ENCODE measurements at places on chromosomes 2 and 18.

DNA sequence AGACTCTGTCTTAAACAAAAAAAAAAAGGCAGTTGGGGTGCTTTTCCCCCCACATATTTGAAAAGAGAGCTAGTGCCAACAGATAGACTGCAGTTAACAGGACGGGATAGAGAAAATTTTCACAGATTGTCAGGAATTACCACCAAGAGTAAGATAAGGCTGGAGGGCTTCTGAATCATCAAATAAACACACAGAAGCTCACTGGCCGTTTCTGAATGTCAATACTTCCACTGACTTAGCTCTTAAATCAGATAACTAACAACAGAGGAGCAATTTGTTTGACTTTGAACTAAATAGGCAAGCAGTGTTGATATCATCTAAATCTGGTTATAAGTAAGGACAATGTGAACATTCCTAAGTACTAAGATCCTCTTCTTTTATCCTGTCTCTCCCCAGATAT is 34.7 kb downstream of the PIEZO2 start:
- DNase-seq, result no peak

GRCh38 chr2:95060446-95061118 is 35.1 kb downstream of the MAL start:
- no peak for DNase-seq

DNA sequence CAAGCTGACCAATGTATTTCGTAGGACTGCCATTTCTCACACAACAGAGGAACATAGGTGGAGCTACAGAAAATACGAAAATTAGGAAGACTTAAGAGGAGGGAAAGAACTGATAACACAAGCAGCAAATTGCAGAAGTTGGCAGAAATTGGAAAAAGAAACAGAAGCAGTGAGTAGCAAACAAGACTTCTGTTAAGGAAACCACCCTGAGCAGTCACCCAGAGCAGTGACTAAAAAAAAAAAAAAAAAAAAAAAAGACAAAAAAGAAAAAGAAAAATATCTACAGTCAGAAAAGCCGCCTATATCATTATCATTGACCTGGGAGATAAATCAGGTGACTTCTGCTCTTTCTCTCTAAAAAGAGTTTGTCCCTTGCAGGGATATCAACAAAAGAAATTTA is 21.4 kb downstream of the STK17B start:
- DNase-seq, result no peak

DNA sequence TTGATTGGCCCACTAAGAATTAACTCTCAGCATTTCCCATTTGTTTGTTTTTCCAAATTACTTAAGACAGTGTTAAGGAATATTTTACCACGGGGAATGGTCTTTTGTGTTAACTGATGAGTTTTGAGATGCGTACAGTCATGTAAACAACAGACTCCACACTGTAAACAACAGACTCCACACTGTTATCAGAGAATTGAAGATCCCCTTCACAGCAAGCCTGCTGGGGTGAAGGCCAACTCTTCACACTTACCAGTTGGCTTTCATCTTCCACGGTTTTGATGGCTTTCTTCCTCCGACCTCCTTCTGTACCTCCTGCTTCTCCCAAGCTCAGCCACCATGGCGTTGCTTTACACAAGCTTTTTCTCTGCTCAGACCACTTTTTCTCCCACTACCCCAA is 166.8 kb downstream of the TMEM200C start:
- DNase-seq, result no peak

- DNase-seq, result no peak
Measured at GRCh38 chr2:210228586-210228985, 3.3 kb upstream of the ACADL start.

GRCh38 chr2:66696886-66697285 is 262.0 kb downstream of the MEIS1 start:
- DNase-seq, result no peak

DNA sequence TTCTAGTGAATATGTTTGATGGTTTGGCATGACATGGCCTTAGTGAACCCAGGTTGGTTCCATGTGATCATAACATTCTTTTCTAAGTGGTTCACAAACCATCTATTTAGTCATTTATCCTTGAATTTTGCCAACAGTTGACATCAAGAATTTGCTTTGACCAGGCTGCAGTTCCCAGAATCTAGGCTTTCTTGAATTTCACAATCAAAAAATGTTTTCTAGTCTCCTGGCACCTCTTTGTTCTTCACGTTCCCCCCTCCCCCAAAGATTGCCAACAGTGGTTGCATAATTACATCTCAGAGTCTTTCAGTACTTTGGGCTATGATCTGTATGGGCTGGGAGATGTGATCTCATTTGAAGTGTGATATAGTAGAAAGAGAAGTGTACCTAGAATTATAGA is 124.0 kb downstream of the GATA6 start:
- no peak for DNase-seq

DNA sequence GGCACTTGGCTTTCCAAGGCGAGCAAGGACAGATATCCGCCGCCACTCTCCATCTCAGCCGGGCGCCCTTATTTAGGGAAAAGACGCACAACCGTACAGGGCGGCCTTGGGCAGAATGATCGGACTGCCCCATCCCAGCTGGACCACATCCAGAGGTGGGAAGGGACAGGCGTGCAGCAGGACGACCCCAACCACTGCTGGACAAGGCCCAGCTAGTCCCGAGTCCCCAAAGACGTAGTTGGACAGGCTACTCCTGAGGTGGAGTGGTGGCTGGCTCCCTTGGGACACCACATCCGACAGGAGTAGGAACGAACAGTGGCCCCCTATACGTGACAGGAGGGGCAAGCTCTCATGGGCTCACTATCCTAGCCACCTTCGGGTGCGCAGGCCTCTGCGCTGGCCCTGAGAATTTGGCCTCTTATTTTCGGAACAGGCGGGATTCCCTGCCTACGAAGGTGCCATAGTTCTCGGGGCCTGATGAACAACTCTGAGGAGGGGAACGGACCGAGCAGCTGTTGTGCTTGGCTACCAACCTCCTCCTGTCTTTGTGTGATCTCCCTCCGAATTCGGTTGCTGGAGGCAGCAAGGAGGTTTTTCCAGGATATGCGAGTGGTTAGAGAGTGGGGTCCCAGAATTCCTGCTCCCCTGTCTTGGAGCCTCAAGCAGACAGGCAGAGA is 2.3 kb downstream of the FEV start:
- no peak for DNase-seq

DNA sequence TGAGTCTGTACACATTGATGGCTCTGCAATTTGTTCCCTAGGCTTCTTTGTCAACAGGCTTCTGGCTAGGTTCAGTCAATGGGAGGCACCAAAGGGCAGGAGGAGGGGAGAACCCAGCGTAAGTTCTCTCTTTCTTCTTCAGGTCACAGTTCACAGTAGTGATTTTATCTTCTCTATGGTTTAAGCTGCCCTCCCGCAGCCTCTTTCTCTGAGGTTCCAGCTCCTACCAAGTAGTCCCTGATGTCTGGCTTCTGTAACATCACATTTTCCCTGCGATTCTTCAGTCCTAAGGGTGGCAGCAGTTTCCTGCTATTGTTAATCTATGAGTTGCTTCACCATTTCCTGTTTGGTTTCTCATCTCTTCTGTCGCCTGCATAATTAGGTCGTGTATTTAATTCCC is 107.4 kb downstream of the CPO start:
- DNase-seq, result peak; percentile 27

GRCh38 chr2:176083796-176084261 is at the start of gene EVX2:
TSS of gene EVX2 (minus strand) at chr2:176083962. CDS start at chr2:176083776, 186 bp downstream.
- no peak for DNase-seq

DNA sequence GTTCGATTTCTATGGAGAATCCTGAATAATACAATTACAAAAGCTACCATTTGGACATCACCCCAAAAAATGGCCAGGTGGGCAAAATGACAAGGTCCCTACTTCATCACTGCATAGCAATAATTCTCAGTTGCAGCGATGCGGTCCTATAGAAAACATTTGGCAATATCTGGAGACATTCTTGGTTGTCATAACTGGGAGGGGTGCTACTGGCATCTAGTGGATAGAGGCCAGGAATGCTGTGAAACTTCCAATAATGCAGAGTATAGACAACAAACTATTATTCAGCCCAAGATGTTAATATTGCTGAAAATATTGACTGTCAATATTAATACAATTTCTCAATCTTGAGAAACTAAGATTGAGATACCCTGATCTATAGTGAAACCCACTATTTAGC is 637.8 kb upstream of the PKDCC start:
- DNase-seq, result no peak

DNA sequence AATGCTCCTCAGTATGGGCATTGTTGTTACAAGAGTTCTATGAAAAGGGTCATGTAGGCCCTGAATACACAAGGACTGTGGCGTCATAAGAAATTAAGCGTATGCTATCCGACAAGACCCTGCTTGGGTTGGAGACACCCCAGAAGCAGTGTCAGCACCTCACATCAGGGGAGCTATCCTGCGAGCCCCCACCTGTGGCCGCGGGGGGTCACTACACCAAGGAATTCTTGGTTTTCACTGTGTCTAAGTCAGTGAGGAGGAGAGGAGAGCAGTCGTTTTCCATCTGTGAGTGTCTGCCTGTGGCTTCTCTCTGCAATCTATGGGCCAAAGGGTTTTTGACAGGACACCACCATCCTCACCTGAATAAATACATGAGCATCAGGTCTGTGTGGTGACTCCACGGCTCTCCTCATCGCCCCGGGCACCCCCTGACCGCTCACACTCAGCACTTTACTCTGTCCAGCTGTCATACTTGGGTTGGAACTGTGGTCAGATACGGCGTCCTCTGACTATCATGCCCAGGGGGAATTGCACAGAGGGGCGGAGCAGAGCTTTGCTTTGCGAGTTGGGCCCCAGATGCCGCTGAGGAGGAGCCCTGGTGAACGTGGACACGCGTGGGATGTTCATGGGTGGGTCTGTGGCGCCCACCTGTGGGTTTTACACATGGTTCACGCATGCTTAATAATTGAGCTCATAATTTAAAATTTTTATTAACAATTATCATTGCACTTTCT is 235.5 kb downstream of the MYT1L start:
- DNase-seq, result no peak

DNA sequence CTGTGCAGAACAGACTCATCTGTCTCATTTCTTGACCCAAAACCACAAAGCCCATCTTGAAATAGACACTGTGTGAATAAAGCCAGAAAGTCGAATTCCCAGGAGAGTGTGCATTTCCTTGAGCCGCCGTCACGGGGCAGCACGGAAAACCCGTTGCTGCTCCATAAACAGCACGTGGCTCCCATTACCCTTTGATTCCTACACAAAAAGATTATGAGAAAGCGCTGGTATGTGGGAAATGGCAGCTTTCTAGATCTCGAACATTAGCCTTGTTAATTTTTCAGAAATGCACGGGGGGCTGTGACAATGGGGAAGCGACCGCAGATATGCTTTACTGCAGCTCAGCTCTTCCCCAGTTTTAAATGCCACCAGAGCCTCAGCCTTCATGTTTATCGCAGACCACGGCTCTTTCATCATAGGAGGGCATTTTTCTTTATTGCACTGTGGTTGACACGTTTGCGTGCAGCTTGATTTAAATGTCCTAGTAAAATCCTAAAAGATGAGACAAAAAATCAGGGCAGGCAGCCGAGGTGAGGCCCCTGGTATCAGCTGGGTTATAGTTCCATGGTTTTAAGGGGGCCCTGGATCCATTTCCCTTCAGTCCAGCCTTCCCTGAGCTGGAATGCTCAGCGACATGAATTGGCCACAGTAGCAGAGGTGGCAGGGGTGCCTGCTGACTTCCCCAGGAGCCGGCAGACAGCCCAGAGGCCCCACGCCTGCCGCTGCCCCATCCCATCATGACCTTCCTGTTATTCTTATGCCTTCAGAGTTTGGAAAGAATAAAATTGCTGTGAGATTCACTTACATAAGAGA is 249.3 kb downstream of the NDUFA10 start:
- no peak for DNase-seq

GRCh38 chr2:1051075-1051474 is 100.4 kb downstream of the SNTG2 start:
- peak; percentile 48 for DNase-seq

GRCh38 chr2:171404719-171405118 is 29.1 kb downstream of the METTL8 start:
- DNase-seq, result no peak

- DNase-seq, result no peak
Measured at GRCh38 chr2:182553483-182553882, 126.6 kb upstream of the PDE1A start.

- no peak for DNase-seq
Measured at GRCh38 chr2:42523341-42523740, 29.6 kb upstream of the KCNG3 start.

DNA sequence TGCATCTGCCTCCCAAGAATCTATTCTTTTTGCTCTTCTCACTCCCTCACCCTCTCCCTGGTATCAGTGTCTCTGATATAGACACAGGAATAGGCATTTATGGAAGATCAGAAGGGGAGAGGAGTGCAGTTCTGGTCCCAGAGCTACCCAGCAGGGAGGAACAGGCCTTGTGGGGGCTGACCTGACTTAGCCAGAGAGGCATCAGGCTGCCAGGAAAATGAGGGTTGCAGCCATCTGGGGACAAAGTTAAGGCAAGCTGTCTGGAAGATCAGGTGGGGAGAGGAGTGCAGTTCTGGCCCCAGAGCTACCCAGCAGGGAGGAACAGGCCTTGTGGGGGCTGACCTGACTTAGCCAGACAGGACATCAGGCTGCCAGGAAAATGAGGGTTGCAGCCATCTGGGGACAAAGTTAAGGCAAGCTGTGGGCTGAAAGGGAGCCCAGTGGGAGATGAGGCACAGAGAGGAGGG is 69.9 kb upstream of the HK2 start:
- no peak for DNase-seq

- no peak for DNase-seq
Measured at GRCh38 chr2:74884866-74885265, 50.9 kb downstream of the HK2 start.

DNA sequence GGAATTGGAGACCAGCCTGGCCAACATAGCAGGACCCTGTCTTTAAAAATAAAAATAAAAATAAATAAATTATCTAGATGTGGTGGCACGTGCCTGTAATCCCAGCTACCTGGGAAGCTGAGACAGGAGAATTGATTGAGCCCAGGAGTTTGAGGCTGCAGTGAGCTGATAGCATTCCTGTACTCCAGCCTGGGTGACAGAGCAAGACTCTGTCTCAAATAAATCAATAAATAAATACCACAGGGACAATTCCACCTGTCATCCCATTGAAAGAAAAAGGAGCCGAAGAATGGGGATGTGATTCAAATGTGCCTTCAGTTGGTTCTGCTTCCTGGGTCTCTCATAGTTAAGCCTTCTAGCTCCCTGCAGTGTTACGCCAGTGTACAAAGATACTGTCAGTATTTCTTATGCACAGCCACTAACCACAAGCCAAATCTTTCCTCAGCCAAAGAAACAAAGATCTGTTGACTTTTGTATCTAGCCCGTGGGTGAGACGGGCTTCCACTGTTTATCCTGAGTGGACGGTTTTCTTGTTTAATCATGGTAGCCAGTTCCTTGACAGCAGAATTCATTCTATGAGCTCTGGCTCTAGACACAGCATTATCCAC is 12.6 kb downstream of the LGALSL start:
- no peak for DNase-seq

DNA sequence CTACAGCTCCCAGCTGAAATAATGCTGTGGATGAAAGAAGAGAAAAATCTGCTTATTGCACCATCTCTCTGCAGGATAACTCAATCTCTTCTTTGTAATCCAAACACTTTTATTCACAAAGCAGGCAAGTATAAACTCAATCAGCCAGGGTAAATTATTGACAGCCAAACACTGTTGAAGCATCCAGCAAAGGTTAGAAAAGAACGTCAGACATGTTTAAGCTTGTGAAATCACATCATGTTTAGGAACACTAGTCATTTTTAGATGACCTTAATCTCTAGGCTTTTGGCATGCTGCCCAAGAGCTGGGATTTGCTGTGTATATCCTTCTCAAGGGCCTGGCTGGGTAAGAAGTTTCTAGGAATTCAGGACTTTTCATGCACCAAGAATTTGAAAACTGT is 1148.1 kb upstream of the FANCL start:
- no peak for DNase-seq

GRCh38 chr2:16148632-16149348 is 208.4 kb downstream of the MYCN start:
- no peak for DNase-seq
